ENCODE measurements at places on chromosomes 2 and 18.

GRCh38 chr2:46030330-46030729, 266.9 kb upstream of the EPAS1 start:
- no peak for DNase-seq

DNA sequence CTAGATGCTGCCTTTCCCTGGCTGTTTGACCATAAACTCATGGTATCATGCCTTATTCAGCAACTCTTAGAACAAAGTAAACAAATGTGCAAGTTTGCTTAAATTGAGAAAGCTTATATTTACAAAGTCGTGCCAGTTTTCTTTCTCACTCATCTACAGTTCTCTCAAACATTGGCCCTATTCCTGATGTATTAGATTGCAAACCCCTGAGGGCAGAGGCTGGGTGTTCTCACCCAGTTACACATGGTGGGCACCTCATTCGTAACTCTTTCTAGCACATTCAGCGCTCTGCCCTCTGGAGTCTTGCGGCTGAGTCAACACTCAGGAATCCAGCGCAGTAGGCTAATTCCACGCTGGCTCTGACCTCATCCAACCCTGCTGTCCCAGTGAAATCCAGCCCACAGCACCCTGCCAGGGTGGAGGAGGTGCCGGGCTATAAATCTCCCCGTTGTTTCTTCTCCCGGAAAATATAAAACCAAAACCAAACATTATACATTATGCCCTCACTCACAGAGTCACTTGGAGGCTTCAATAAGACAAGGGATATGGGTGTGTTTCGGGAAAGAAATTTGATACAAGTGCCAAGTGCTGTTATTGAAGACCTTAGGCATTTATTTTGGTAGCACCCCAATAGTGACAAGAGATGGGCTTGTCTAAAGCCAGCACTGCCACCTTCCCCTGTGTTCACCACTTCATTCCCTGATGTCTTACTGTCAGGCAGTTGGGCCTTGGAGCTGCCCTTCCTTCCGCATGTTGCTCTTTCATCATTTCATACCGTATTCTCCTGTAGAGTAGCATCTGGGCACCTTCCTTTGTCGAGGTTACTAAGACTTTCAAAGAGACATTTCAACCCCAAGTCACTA, 287.4 kb downstream of the PRKCE start:
- peak; percentile 94 for DNase-seq

- DNase-seq = no peak
These were observed 23.3 kb upstream of the FAM237A start for GRCh38 chr2:206619011-206619410.

- DNase-seq = peak; percentile 81
These were observed 2.9 kb downstream of the TGOLN2 start for GRCh38 chr2:85324639-85325465.

- no peak for DNase-seq
These were observed 500.9 kb downstream of the RNF144A start for GRCh38 chr2:7417845-7418742.

DNA sequence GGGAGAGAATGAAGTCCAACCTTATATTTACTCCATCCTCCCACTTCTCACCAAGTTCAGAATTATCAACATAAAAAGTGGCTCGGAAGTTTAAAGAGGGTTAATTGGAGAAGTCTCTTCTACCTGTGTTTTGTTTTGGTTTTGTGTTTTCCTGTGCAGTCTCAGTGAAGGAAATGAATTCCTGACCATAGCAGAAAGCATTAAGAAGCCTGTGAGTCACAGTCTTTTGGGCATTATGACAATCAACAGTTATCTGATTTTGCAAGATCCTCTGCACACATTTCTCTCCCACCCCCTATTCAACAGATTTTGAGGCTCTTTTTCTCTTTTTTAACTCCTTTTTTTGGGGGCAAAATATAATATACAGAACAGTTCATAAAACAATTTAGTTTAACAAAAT, 8.6 kb upstream of the RPL37A start:
- DNase-seq = no peak

- DNase-seq = no peak
These were observed 574.2 kb downstream of the CCDC85A start for GRCh38 chr2:56757884-56758545.

- no peak for DNase-seq
These were observed 164.7 kb downstream of the DNAH7 start for GRCh38 chr2:195903956-195904355.

DNA sequence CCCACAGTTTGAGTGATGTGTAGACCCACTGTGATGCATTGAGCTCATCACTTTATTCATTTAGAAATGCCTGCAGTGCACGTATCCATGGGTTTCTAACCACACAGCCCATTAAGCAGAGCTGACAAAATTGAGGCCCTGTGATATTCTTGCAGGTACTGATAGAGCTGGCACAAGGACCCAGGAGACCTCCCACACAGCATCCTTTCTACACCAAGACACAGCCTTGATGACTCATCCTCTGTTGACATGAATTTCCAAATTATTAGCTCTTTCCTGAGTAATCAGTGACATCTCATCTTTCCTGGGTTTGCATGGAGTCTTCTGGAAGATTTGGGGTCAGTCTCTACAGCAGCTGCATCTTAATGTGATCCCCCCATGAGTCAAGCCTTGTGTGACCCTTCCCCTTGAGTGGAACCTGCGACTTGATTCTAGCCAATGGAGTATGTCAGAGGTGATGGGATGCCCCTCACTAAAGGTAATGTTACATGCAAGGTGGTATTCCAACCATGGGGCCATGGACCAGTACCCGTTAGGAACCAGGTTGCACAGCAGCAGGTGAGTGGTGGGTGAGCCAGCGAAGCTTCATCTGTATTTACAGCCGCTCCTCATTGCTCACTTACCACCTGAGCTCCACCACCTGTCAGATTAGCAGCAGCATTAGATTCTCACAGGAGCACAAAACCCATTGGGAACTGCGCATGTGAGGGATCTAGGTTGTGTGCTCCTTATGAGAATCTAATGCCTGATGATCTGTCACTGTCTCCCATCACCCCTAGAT, 181.1 kb upstream of the ARL4C start:
- DNase-seq = no peak

- peak; percentile 42 for DNase-seq
These were observed 171.7 kb upstream of the SOX11 start for GRCh38 chr2:5520463-5520972.

GRCh38 chr2:192292478-192292877, 97.7 kb upstream of the TMEFF2 start:
- no peak for DNase-seq

GRCh38 chr2:162382278-162382677, 38.3 kb downstream of the GCA start:
- no peak for DNase-seq

- DNase-seq = no peak
These were observed 51.1 kb upstream of the EHBP1 start for GRCh38 chr2:62654423-62654791.

Data from Caki2 (cell line).